Stimulated activated naive CD4-positive, alpha-beta T cell (primary cell): ENCODE measurements at places on chromosomes 16 and 17.

DNA sequence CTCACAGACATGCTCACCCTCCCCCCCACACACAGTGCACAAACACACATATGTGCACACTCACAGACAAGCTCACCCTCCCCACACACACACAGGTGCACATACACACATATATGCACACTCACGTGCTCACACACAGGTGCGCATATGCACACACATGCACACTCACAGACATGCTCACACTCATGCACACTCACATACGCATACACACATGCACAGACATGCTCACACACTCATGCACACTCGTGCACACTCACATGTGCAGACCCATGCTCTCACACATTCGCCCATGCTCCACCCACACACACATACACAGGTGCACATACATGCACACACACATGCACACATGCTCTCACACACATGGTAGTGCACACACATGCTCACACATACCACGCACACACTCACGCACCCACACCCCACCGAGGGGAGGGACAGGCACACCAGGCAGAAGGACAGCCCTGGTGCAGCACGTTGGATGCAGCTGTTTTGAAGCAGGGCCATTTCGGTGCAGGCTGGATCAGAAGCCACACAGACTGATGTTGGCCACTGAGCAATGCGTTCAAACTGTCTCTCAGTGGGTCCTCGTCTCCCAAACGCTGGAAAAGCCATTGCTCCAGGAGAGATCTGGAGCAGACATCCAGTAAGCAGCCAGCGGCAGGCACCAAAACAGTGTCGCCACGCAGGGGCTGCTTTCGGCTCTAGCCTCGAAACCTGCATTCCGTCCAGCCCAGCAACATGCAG, 86.2 kb upstream of the ZNF469 start:
- DNase-seq = no peak

- no peak for DNase-seq
These were observed 11.5 kb upstream of the PIPOX start for GRCh38 chr17:29031488-29031887.

DNA sequence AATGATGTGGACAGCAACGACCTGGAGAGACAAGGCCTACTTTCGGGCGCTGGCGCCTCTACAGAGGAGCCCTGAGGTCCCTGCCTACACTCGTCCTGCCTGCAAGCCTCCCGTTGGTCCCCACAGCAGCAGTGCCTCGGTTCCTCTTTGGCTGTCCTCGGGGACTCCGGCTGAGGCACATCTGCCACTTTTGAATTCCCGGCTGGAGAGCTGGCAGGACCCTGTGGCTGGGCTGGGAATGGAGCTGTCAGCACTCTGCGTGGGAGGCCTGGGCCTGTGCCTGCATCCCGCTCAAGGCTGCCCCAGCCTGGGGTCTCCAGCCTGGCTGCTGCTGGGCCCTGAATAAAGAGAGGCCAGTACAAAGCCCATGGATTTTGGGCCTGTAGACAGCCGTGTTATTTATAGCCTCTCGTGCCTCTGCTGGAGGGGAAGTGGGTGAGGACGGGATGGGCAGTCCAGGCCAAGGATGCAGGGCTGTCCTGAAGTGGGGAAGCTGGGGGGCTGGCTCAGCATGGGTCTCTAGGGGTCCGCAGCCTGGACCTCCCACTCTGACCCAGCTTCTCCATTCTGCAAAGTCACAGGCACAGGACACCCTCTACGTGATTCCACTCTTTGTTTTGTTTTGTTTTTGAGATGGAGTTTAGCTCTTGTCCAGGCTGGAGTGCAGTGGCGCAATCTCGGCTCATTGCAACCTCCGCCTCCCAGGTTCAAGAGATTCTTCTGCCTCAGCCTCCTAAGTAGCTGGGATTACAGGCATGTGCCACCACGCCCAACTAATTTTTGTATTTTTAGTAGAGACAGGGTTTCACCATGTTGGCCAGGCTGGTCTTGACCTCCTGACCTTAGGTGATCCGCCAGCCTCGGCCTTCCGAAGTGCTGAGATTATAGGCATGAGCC, 10.6 kb upstream of the SPNS2 start:
- no peak for DNase-seq

DNA sequence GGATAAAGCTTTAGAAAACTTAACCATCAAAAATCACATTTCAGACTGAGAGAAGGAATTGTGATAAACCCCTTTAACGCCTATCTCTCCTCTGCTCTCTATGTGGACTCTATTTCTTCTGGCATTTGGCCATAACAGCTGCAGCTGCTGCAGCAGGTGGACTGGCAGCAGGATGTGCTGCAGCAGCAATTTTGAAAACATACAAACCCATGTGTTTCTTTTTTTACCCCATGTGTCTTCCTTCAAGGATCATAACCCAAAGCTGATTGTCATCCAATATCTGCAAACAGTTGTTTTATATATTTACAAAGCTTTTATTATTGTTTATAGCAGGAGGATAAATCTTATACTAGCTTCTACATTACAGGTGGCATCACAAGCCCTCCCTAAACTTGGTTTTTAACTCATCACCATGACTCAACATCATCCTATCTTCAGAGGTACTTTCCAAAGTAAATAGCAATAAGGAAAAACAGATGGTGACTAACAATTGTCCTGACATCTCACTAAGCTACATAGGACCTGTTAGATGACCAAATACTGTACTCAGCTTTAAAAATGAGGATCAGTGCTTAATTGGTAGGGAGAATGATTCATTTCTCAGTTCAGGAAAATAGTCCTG, 14.5 kb upstream of the KRTAP9-2 start:
- DNase-seq = no peak

GRCh38 chr16:87560428-87561199, 41.7 kb upstream of the JPH3 start:
- DNase-seq = no peak

- DNase-seq = no peak
These were observed 265.4 kb upstream of the FOXF1 start for GRCh38 chr16:86244936-86245335.

GRCh38 chr17:62592341-62593099, 35.0 kb upstream of the MRC2 start:
- no peak for DNase-seq

DNA sequence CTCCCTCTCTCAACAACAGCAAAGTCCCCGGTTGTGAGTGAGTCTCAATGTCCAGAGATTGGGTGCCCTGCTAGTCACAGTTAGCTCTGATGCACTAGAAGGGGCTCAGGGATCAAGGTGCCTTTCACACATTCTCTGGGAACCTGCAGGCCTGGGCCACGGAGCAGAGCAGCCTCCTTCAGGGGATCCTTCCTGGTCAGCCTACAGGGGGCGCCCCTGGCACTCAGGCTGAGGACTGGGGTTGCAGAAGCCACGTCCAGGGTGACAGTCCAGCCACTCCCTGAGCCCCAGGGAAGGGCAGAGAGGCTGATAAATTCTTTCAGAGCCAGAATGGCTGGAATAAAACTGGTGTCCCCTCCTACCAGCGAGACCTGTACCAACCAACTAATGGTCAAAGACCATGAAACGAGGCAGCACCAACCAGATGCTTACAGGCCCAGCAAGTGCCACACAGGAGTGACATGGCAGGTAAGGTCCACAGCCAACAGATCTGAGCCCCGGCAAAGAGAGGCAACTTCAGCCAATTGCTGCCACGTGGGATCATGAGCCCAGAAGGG, 43.5 kb downstream of the ST3GAL2 start:
- peak; percentile 23 for DNase-seq

DNA sequence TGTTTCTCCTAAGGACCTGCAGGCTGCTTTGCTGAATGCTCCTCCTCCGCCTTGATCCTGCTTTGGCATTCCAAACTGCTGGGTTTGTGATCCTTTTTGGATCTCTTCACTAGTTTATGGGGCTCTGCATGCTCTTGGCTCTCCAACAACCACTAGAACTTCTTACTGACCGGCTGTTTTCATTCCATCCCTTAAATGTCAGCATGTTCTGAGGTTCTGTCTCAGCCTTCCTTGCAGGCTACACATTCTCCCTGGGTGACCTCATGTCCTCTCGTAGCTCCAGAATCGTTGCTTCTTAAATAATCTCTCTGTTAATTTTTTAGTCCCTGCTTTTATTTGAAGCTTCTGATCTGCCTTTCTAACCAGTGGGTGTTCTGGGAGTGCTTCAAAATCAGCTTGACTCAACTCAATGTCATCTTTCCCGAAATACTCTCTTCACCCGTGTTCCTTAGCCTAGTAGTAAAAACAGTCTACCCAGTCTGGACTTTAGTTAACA, 119.0 kb upstream of the HS3ST2 start:
- no peak for DNase-seq

- DNase-seq = no peak
These were observed 20.8 kb upstream of the PIK3R5 start for GRCh38 chr17:8986295-8986694.

DNA sequence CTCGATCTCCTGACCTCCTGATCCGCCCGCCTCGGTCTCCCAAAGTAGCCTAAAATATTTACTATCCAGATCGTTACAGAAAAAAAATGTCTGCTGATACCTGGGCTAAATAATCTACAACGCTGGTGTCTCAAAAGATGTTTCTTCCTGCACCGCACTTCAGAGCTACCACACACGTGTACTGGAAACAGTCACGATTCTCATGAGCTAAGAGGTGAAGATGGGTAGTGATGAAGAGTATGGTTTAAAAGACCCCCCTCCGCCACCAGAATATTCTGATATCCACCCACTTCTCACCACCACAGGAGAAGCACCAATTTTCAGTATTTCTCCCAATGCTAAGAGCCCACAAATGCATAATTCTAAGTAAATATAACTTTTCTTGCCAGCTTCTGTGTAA, 50.2 kb downstream of the SMG6 start:
- DNase-seq = no peak

- DNase-seq = no peak
These were observed 25.5 kb downstream of the C17orf58 start for GRCh38 chr17:67970783-67971182.

DNA sequence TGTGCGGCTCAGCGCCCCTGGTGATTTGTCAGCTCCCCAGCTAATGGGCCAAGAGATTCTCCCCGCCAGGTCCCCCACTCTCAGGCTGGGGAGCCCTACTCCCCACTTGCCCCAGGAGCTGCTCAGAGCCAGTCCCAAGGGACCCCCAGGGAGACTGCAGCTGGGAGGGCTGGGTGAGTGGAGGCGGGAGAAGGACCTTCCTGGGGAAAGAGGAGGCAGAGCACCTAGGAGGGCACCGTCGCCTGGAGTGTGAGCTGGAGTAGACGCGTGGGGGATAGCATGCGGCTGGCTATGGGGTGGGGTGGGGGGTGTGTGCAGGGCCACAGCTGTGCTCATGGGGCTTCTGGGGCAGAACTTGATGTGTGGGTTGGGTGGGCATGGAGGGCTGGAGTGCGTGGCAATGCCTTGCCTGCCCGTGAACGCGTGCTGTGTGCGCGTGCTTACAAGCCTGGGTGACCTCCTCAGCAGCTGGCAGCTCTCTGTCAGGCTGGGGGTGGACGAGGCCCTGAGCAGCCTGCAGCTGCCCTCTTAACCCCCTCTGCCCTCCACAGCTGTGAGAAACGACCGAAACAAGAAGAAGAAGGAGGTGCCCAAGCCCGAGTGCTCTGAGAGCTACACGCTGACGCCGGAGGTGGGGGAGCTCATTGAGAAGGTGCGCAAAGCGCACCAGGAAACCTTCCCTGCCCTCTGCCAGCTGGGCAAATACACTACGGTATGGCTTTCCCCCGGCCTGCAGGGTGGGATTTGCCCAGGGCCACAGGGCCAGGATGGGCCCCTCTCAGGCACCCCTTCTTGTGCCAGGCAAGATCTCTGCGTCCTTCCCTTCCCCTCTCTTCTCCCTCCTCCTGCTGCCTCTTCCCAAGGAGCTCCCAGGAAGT, 12.9 kb downstream of the GJD3 start:
- no peak for DNase-seq

- DNase-seq = no peak
These were observed 51.6 kb downstream of the N4BP1 start for GRCh38 chr16:48558371-48558841.

DNA sequence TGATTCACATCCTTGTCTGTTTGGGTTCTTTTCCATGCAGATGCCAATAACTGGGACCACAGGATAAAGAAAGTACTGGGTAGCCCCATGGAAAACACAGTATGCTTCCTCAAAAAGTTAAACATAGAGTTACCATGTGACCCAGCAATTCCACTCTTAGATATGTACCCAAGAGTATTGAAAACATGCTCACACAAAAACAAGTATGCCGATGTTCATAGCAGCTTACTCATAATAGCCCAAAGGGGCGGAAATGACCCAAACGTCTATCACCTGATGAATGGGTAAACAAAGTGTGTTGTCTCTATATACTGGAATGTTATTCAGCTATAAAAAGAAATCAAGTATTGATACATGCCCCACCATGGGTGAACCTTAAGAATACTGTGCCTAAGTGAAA, 55.4 kb downstream of the CYB5B start:
- no peak for DNase-seq

DNA sequence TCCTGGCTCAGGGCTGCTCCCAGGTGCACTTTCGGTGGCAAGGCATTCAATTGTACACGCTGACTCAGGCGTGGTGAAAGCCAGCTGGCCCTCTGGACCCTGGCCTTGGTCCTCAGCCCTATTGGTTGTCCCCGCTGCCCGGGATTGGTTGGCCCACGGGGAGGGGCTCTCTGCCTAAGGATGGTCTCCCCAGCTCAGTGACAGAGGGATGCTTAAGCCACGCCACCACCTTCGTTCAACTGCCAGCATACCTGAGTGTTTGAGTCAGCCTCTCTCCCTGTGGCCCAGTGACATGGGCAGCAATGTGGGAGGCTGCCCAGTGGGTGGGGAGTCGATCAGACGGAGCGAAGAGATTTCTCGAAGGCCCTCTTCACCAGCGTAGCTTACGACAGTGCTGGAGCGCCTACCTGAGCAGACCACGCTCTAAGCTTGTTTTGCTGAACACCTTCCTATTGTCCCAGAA, 30.3 kb downstream of the IRF8 start:
- no peak for DNase-seq

- no peak for DNase-seq
These were observed 671 bp downstream of the CHMP6 start for GRCh38 chr17:80992077-80992947.

DNA sequence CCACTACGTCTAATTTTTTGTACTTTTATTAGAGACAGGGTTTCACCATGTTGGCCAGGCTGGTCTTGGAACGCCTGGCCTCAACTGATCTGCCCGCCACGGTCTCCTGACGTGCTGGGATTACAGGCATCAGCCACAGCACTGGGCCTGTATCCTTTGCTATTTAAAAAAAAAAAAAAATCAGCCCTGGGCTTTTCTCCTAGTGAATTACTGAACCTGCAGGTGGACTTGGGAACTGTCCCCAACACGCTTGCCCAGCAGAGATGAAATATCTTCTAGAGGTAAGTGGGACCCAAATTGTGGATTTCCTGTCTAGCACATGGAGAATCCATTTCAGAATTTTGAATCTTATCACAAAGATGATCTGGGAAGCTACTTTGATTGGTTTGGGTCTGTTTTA, 14.8 kb downstream of the CNOT1 start:
- no peak for DNase-seq

GRCh38 chr17:66605541-66605940, 229.4 kb upstream of the CACNG5 start:
- no peak for DNase-seq

DNA sequence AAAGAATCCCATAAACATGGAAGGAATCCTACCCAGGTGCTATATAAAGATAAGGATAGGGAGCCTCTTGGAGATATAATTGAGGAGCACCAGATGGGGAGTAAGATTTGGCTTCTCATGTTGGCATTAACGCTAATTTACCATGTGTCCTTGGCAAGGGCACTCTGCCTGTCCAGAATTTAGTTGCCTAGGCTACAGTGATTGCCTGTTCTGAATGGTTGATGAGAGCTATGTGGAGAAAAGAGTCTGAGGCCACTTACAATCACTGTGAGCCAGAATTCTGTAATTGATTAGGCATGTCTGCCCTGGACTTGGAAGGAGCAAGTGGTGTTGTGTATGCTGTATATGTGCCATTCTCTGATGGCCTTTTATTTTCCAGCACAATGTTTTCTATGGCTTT, 1101.2 kb upstream of the RBFOX1 start:
- DNase-seq = no peak
